ENCODE measurements at places on chromosomes 4 and X. TPM values are rescaled to one million over a fixed set of nuclear protein-coding genes. Genes with fewer than 3 reads are reported as not detected.
A peak's percentile ranks its signal among the peaks of the same experiment; 100 is the strongest.

DNA sequence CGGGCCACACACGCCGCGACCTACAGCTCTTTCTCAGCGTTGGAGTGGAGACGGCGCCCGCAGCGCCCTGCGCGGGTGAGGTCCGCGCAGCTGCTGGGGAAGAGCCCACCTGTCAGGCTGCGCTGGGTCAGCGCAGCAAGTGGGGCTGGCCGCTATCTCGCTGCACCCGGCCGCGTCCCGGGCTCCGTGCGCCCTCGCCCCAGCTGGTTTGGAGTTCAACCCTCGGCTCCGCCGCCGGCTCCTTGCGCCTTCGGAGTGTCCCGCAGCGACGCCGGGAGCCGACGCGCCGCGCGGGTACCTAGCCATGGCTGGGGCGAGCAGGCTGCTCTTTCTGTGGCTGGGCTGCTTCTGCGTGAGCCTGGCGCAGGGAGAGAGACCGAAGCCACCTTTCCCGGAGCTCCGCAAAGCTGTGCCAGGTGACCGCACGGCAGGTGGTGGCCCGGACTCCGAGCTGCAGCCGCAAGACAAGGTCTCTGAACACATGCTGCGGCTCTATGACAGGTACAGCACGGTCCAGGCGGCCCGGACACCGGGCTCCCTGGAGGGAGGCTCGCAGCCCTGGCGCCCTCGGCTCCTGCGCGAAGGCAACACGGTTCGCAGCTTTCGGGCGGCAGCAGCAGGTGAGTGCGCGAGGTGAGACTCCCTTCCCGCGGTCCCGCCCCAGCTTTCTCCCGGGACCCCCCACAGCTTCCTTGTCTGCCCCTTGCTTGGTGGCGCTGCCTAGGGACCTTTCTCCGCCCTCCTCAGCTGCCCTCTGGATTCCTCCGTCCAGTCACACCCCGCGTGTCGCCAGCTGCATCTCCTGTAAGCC is 678 bp downstream of the BMP3 start:
- DNase-seq, result no peak

DNA sequence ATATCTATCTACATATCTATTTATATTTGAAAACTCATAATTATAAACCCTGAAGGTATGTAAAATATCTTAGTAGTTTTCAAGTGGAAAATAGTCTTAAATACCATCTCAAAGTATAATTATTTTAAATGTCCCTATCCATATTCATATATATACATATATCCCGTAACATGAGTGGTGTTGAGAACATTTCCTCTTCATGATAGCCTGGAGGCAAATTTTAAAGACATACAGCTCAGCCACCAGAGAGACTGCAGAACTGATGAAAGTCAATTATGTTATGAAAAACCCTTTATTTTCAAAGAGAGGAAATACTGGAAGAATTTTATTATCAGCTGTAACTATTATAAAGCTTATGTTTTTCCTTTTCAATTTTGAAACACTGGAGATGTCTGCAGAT is 1806.7 kb upstream of the PCDH7 start:
- DNase-seq, result no peak

HS3ST1 gene
- total RNA-seq, result 7.1 TPM

P2RY4 gene
- total RNA-seq, result not detected

- DNase-seq, result peak; percentile 2
These were observed 1606.4 kb upstream of the TENM3 start for GRCh38 chr4:180636696-180637404.

GRCh38 chr4:105994841-105995501 is 99.7 kb downstream of the NPNT start:
- no peak for DNase-seq

DNA sequence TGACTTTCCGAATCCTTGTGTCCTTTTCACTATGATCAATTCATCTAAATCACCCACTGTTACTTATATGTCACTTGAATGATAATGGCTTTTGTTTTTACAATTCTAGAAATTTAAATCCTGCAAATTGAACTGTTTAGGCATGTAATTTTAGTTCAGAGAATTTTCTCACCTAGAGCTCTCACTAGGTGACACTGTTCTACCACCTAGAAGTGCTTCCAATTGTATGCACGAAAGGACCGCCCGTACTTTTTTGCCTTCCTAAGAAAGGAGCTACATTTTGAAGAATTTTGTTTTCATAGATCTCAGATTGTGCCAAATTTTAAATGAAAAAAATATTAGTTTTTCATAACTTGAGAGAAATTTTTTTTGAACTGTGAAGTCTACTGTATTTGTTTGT is 481.6 kb upstream of the FSTL5 start:
- DNase-seq, result no peak

DNA sequence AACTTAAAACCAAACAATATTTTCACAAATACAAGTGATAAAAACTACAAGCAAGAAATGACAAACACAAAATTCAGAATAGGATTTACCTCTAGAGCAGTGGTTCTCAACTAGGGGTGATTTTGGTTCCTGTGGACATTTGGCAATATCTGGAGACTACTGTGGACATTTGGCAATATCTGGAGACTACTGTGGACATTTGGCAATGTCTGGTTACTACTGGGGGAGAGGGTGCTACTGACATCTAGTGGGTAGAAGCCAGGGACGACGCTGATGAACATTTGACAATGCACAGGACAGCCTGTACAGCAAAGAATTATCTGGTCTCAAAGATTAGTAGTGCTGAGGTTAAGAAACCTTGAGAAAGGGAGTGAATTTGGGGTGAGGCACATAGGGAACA is 169.8 kb downstream of the CLCN4 start:
- no peak for DNase-seq

DNA sequence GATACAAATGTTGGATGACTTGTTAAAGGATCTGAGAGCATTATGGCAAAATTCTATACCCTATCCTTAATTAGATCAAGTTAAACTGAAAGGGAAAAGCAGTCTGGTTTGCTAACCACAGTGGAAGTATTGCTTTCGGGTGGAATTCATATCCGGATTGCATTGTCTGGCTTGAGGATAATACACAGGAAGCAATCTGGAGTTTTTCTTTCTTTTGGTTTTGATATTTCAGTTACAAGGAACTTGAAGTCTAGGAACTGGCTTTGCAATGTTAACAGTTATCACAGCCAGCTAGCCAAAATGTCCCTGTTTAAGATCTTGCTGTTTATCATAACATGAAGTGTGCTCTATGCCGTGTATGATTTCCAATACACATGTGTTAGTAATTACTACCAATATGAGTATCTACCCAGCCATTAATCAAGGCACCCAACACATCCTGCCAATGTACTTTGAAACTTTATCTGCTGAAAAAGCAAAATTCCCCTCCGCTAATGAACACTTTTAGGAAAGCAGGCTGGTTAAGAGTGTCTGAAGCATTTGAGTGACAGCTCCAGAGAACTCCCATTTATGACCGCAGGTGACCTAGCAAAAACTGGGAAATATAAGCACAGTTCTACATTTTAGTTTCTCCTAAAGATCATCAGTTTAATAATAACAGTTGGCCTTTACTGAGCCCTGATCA is 146.4 kb downstream of the PALLD start:
- no peak for DNase-seq

GRCh38 chr4:159549098-159549518 is 446.2 kb downstream of the RAPGEF2 start:
- DNase-seq, result peak; percentile 63

- DNase-seq, result no peak
These were observed 296.1 kb downstream of the TLL1 start for GRCh38 chr4:166169111-166169510.

EFHC2 gene
- total RNA-seq, result 0.25 TPM

DNA sequence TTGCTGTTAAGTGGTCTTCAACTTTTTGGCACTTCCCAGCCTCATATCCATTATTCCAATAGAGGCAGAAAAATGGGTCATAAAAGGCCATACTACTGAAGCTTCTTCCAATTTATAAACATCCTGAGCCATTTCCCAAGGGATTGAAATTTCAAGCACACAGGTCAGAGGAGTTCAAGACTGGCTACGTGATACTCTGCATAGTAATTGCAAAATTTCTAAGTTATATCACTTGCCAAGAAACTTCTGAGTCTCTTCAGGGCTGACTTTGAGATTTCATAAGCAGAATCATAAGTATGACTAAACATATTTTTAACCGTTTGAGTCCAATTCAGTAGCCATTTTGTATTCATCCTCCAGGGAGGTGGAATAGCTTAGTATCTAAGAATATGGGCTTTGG is 75.6 kb upstream of the RXFP1 start:
- no peak for DNase-seq

- DNase-seq, result no peak
These were observed 53.1 kb downstream of the CXCL1 start for GRCh38 chr4:73922317-73922716.

DNA sequence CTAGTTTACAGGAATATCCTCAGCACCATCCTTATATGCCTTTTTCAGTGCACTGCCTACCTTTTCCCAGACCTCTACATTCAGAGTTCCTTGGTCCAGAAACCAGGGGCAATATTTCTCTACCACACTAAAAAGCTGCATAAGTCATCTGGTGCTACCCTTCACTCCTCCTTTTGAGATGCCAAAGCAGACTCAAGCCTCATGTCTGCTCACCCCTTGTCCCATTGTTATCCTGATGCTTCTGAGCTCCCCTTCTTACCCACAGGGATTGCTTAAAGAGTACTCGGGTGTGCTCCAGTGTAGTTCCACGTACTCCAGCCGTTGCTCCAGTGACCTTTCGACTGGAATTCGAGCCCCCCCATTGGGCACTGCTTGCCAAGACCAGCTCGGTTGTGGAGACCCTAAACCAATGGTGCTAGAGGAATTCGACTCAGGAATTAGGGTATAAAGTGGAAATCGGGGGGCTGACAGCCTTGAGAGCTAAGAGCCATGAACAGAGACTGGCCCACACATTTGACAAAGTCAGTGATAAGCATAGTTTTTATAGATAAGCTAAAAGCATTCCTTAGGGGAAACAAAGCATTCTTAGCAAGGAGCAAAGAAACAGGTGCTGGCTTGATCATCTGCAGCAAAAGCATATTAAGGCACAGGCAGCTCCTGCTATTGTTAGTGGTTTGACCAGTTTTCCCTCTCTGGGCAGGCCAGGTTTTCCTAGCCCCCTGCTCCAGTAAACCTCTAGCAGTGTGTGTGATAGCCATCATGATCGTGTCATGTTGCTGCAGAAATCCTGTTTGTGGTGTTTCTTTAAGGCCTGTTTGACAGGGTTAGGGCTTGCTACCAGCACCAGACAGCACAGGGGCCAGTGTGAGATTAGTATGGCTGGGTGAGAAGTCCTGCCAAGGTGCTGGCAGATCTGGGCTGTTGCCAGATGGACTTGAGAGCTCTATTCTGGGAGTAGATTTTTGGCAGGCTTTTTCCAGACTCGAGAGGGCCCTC is 57.5 kb upstream of the WDR1 start:
- DNase-seq, result peak; percentile 60

- DNase-seq, result no peak
These were observed 128.6 kb downstream of the ATOH1 start for GRCh38 chr4:93957186-93957585.

- peak; percentile 56 for DNase-seq
These were observed at the start of gene EPHA5 for GRCh38 chr4:65670331-65671031. Gene EPHA5, minus strand, starts transcription at chr4:65670489. Its CDS starts 747 bp downstream, at chr4:65669742.

- DNase-seq, result no peak
These were observed 234.2 kb downstream of the FRAS1 start for GRCh38 chr4:78291277-78291676.

- DNase-seq, result no peak
These were observed 216.2 kb downstream of the ADGRA3 start for GRCh38 chr4:22299678-22300077.

ADAMTS3 gene
- 0.49 TPM for total RNA-seq

ARHGEF38 gene
- total RNA-seq, result not detected

- DNase-seq, result no peak
These were observed 40.1 kb downstream of the USP46 start for GRCh38 chr4:52618795-52619590.

DNA sequence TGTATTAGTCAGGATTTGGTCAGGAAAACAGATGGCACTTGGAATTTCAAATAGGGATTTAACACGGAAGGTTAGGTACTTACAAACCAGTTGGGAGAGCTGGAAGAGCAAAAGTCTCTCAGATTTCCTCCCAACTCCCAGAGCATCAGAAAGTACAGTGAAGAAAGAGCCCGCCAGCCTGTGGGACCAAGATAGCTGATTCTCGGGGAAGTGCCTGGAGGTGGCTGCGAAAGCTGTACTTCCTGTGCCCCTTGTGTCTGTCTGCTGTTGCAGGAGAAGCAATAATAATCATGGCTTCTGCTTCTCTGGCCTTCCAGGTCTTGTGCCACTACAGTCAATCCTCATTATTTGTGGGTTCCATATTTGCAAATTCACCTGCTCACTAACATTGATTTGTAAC is 221.0 kb upstream of the BCOR start:
- DNase-seq, result no peak

SYTL4 gene
- 3.7 TPM for total RNA-seq

DNA sequence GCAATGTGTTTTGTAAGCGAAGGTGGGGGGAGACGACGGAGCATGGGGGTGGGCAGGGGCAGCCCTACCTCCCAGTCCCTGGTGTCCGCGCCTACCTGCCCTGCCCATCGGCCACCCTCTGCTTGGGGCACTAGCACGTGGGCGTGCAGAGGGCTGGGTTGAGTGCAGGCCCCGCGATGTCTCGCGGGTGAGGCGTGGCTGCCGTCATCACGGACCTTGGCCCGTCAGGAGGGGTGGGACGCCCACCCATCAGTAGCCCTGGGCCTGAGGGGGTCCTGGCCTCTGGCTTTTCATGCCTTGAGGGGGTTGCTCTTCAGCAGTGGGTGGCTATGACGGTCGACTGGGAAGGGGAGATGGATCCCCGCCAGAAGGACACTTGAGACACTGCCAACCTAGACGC is 36.1 kb upstream of the GEMIN8 start:
- DNase-seq, result no peak

DNA sequence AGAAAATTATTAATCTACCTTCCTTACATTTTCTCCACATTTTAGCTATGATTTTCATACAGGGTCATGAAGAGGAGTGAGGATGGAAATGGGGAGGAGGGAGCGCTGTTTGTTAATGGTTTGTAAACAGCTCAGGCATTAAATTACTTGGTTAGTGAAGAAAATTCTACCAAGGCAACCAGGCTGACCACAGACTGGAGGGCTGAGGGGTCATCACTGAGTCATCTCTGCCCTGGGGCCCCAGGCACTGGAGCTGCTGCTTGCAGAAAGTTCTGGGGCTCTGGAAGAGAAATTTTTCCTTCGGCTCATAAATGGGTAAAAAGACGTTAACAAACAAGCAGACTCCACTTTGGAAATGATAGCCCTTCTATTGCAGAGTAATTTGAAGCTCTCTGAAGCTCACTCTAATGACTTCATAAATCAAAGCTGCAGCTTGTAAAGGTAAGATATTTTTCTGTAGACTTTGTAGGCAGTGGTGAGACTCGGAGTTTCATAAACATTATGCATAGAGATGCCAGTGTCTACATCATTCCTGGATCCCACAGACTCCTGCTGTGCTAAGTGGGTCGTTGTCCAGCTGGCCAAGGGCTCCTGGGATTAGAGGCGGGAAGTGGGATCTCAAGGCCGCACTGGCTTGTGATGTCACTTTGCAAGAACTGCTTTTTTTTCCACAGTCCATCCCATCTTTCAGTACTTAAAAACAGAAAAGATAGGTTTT is 159.6 kb downstream of the PTTG2 start:
- DNase-seq, result no peak

NEUROG2 gene
- total RNA-seq, result not detected

GC gene
- not detected for total RNA-seq

FHL1 gene
- total RNA-seq, result 234 TPM

GRCh38 chr4:19945501-19945900 is 306.2 kb upstream of the SLIT2 start:
- DNase-seq, result no peak

All from foreskin keratinocyte (primary cell).